ENCODE measurements at places on chromosomes 13 and 19.

GRCh38 chr19:53771144-53771543 lies 53.0 kb downstream of the NLRP12 start:
- no peaks in the 10 kb centered on the region for H3K4me1 ChIP-seq
- no peak overlapping the region for H3K27ac ChIP-seq
- H3K36me3 ChIP-seq: no peaks in the 10 kb centered on the region
- no peak overlapping the region for H3K4me3 ChIP-seq
- no peak for DNase-seq
- H3K27me3 ChIP-seq: no peaks in the 10 kb centered on the region

DNA sequence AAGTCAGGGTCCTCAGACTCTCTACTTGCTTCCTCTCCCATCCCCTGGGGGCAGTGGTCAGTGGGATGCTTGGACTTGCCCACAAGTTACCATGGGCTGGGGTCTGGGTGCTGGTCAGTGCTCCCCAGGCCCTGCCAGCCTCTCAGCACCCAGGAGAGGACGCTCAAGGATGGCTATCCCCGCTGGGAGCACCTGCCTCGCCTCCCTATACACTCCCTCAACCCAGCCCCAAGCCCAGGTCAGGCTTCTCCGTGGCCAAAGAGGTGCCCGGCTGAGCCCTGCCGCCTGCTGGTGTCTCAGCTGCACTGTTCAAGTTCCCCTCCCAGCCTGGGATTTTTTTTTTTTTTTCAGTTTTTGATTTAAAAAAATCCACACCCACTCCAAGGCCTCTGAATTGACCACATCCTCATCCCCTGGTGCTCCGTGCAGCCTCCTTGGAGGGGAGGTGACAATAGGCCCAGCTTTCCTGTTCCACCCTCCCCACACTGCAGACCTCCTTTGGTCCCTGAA lies 10.8 kb downstream of the F2RL3 start:
- peaks cover 19% of the 10 kb centered on the region for H3K27me3 ChIP-seq
- H3K4me1 ChIP-seq: peaks cover 29% of the 10 kb centered on the region
- peaks cover 4% of the 10 kb centered on the region for H3K36me3 ChIP-seq
- DNase-seq: peak; percentile 63

DNA sequence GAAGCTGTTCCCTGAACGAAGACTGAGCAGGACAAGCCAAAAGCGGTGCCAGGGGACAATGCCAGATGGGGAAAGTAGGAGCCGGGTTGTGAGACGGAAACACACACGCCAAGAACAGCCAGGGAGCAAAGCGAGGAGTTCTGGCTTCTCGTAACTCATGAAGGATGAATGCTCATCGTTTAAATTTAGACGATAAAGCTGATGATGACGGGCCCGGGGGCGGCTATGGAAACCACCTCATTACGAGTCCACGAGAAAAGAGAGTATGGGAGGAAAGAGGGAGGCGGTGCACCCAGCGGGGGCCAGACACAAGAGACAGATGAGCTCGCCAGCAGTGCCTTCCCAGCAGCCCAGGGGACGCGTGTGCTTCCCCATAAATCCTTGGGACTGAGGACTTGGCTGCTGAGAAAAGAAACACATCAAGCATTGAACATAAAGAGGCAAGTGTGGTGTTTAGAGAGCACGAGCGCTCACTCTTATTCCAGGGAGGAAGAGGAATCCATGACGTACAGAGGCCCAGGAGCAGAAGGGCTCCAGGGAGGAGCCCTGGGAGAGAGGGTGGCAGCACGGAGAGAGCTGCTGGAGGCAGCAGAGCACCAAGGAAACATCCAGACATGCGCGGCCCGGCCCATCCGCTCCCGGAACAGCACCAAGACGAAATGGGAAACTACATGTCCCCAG lies 70.7 kb downstream of the EPS15L1 start:
- no peaks in the 10 kb centered on the region for H3K27me3 ChIP-seq
- no peak overlapping the region for H3K27ac ChIP-seq
- DNase-seq: no peak
- peaks cover 7% of the 10 kb centered on the region for H3K4me1 ChIP-seq

GRCh38 chr13:23730251-23730650 lies 158.9 kb downstream of the MIPEP start:
- no peak for DNase-seq
- no peaks in the 10 kb centered on the region for H3K27me3 ChIP-seq
- H3K36me3 ChIP-seq: peaks cover 2% of the 10 kb centered on the region

GRCh38 chr19:4327252-4327876 lies 11.3 kb downstream of the STAP2 start:
- peak overlapping the region; percentile 53 for H3K4me3 ChIP-seq
- H3K27me3 ChIP-seq: peaks cover 4% of the 10 kb centered on the region
- H3K36me3 ChIP-seq: peaks cover 12% of the 10 kb centered on the region
- peaks cover 32% of the 10 kb centered on the region for H3K4me1 ChIP-seq

GRCh38 chr13:40985381-40986100 lies 33.6 kb downstream of the ELF1 start:
- peaks cover 60% of the 10 kb centered on the region for H3K4me1 ChIP-seq
- H3K27me3 ChIP-seq: no peaks in the 10 kb centered on the region
- peak overlapping the region; percentile 81 for H3K4me3 ChIP-seq

GRCh38 chr19:33040994-33041827 lies 23.5 kb downstream of the RHPN2 start:
- no peaks in the 10 kb centered on the region for H3K27me3 ChIP-seq
- no peak overlapping the region for H3K4me3 ChIP-seq
- no peak overlapping the region for H3K27ac ChIP-seq
- H3K36me3 ChIP-seq: peaks cover 2% of the 10 kb centered on the region

All from activated CD8-positive, alpha-beta T cell treated with anti-CD3 and anti-CD28 coated beads, Interleukin-2, amount 10 ng/mL, durations not matched to agents 7 days and 5 days (primary cell).